Activated CD4-positive, alpha-beta T cell treated with anti-CD3 and anti-CD28 coated beads, Interleukin-2, amount 10 ng/mL, durations not matched to agents 7 days and 5 days (primary cell): ENCODE measurements at places on chromosomes 1 and 21. TPM values are rescaled to one million over a fixed set of nuclear protein-coding genes. Genes with fewer than 3 reads are reported as not detected.

DNA sequence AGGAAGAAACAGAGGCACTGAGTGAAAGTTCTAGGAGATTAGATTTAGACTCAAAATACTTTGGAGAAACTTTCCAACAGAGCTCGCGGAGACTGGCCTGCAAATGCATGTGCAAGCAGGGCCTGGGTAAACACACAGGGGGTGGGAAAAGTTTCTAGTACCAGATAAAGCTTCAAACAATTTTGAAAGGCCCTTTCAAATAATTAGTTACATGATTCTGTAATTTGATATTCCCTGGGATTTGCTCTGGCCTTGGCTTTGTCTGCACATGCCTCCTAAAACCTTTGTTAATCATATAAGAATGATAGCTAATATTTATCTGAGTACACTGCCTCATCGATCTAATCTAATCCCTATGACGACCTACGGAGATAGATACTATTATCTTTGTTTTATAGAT lies 31.3 kb downstream of the VTCN1 start:
- no peak overlapping the region for H3K27ac ChIP-seq
- H3K4me1 ChIP-seq, result no peaks in the 10 kb centered on the region
- no peaks in the 10 kb centered on the region for H3K36me3 ChIP-seq
- no peak for DNase-seq

GRCh38 chr1:222124602-222125001 lies 382.7 kb upstream of the DUSP10 start:
- H3K27ac ChIP-seq, result no peak overlapping the region
- no peak overlapping the region for H3K4me3 ChIP-seq
- no peaks in the 10 kb centered on the region for H3K4me1 ChIP-seq
- DNase-seq, result no peak
- no peaks in the 10 kb centered on the region for H3K36me3 ChIP-seq

DNA sequence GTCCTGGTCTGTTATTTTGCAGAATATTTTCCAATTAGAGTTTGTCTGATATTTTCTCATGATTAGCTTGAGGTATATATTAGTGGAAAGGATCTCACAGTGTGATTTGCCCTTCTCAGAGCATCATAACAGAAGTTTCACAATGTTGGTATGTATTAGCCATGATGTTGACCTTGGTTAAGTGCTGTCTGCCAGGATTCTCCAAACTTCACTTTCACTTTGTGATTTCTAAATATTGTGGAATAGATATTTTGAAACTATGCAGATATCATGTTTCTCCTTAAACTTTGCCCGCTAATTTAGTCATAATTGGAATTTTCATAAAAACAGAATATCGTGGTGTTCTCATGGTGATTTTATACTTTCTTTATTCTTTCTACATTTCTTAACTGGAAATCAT lies 98.0 kb upstream of the DEPDC1 start:
- no peak overlapping the region for H3K4me3 ChIP-seq
- H3K27me3 ChIP-seq, result no peaks in the 10 kb centered on the region
- no peak overlapping the region for H3K27ac ChIP-seq
- H3K4me1 ChIP-seq, result no peaks in the 10 kb centered on the region
- DNase-seq, result no peak
- H3K36me3 ChIP-seq, result no peaks in the 10 kb centered on the region

GRCh38 chr1:64502931-64503330 lies 33.0 kb downstream of the CACHD1 start:
- H3K4me3 ChIP-seq, result no peak overlapping the region
- H3K27me3 ChIP-seq, result peaks cover 18% of the 10 kb centered on the region
- H3K36me3 ChIP-seq, result no peaks in the 10 kb centered on the region
- H3K4me1 ChIP-seq, result peaks cover 18% of the 10 kb centered on the region
- H3K27ac ChIP-seq, result no peak overlapping the region

- no peak for DNase-seq
- H3K4me3 ChIP-seq, result no peak overlapping the region
- H3K27me3 ChIP-seq, result no peaks in the 10 kb centered on the region
- no peak overlapping the region for H3K27ac ChIP-seq
These were observed 67.6 kb downstream of the ADSS2 start for GRCh38 chr1:244384066-244384465.

GRCh38 chr1:159429074-159429861 lies 2.7 kb upstream of the OR10J4 start:
- no peaks in the 10 kb centered on the region for H3K4me1 ChIP-seq
- no peaks in the 10 kb centered on the region for H3K36me3 ChIP-seq
- DNase-seq, result no peak
- no peaks in the 10 kb centered on the region for H3K27me3 ChIP-seq

GRCh38 chr1:200880212-200880611 lies 7.4 kb downstream of the GPR25 start:
- no peak overlapping the region for H3K4me3 ChIP-seq
- peaks cover 16% of the 10 kb centered on the region for H3K4me1 ChIP-seq
- DNase-seq, result no peak
- no peak overlapping the region for H3K27ac ChIP-seq
- H3K36me3 ChIP-seq, result no peaks in the 10 kb centered on the region
- H3K27me3 ChIP-seq, result peaks cover 52% of the 10 kb centered on the region

GRCh38 chr1:6711174-6711573 lies 9.6 kb upstream of the DNAJC11 start:
- no peak overlapping the region for H3K4me3 ChIP-seq
- H3K4me1 ChIP-seq, result no peaks in the 10 kb centered on the region
- DNase-seq, result no peak

DNA sequence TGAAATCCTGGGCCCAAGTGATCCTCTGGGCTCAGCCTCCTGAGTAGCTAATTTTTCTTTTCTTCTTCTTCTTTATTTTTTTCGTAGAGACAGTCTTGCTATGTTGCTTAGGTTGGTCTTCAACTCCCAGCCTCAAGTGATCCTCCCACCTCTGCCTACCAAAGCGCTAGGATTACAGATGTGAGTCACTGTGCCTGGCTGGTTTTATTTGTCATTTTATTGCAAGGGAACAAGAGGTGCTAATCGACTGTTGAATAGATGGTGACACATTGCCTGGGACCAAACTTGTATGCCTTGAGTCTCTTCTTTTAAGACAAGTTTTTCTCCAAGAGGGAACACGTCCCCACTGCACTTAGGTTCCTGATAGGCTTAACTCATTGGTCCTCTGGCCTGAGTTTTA lies 20.0 kb upstream of the KLHDC8A start:
- H3K27me3 ChIP-seq, result peaks cover 45% of the 10 kb centered on the region
- H3K27ac ChIP-seq, result no peak overlapping the region
- peaks cover 11% of the 10 kb centered on the region for H3K4me1 ChIP-seq
- H3K36me3 ChIP-seq, result no peaks in the 10 kb centered on the region
- DNase-seq, result no peak

DNA sequence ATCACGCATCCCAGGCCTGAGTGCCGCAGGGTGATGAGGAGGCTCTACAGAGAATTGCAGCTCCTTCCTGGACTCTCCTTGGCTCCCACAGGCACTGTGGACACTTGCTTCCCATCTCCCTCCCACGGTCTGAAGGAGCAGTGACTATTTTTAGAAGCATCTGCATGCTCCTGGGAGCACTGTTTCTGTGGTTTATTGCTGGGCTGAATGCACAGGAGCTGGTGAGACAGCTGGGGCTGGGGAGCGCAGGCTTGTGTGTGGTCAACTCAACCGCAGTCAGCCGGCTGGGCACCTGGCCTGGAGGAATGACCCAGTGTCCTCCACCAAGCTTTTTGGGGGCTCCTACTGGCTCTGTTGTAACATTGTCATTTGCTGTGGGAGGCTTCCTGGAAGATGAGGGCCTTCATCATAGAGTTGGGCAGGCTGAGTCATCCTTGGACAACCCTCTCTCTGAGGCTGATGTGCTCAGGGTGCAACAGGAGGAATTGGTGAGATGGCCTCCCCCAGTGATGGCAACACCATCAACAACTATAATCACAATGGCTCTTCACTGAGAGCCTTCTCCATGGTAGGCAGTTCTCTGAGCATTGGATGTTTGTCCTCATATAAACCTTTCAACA lies 1.7 kb downstream of the NFASC start:
- DNase-seq, result no peak
- no peak overlapping the region for H3K4me3 ChIP-seq
- H3K36me3 ChIP-seq, result no peaks in the 10 kb centered on the region
- H3K4me1 ChIP-seq, result no peaks in the 10 kb centered on the region
- H3K27me3 ChIP-seq, result peaks cover 3% of the 10 kb centered on the region

DNA sequence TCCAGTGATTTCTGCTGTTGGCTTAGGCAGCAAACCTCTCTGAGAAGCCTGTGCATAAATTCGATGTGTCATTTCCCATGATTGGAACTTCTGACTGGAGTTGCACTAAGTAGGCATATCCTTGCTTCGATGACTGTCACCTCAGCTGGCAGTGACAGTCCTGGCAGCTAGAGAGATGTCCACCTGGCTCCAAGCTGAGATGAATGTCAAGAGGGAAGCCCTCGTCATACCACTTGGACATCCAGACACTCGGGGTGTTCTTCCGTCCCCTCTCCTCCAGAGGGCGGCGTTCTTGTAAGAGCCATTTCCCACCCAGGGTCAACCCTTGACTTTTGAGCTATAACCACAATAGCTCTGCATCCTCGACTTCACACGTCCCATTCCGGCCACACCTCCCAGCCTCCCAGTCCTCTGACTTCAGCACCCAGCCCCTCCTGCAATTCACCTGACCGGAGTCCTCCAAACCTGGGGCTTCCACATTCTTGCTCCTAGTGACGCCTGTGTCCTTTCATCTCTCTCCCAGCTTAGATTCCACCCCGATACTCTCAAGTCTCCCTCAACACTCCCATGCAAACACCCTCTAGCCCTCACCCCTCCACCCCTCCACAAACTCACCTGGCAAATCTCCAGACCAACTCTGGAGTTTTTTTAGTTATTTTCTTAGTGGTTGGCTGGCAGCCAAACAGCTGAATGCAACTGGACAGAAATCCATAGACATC lies 17.3 kb downstream of the CA6 start:
- peaks cover 84% of the 10 kb centered on the region for H3K36me3 ChIP-seq
- peaks cover 78% of the 10 kb centered on the region for H3K4me1 ChIP-seq
- peak; percentile 31 for DNase-seq

- H3K4me1 ChIP-seq, result no peaks in the 10 kb centered on the region
- DNase-seq, result no peak
- H3K27me3 ChIP-seq, result no peaks in the 10 kb centered on the region
- no peak overlapping the region for H3K27ac ChIP-seq
These were observed 321.7 kb upstream of the USP25 start for GRCh38 chr21:15408089-15408488.

GRCh38 chr1:154716614-154717527 lies 108.9 kb upstream of the ADAR start:
- H3K27me3 ChIP-seq, result peaks cover under 1% of the 10 kb centered on the region
- H3K4me3 ChIP-seq, result no peak overlapping the region
- H3K4me1 ChIP-seq, result peaks cover 27% of the 10 kb centered on the region

DNA sequence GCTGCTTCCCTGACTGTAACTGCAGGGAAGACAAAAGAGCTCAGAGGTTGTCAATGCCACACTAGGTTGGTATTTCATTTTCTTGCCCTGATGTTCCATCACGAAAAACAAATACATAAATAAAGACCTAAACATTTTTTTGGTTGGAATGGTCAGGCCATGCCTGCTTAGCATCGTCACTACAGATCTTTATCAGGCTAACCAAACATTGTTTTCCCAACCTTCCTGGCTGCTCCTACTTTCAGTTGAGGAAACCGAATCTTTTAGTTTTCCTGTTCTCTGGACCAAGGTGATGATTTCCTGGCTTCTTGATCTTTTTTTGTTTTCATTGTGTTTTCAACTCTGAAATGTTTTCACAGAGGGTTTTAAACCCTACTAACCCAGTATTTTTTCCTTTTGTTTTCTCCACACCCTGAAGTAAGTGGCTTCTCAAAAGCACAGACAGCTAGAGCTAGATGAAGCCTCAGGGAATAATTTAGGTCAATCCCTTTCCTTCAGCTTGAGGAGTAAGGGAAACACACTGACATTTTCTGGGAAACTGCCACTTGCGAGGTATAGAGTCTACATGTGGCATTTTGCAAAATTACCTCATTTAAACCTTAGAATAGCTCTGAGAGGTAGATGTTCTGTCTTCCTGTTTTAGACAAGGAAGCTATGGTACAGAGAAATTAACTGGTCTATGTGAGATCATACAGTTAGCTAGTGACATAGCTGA lies 67.2 kb upstream of the CNN3 start:
- H3K36me3 ChIP-seq, result no peaks in the 10 kb centered on the region
- no peaks in the 10 kb centered on the region for H3K4me1 ChIP-seq
- no peak overlapping the region for H3K27ac ChIP-seq
- H3K27me3 ChIP-seq, result no peaks in the 10 kb centered on the region
- no peak overlapping the region for H3K4me3 ChIP-seq

Gene S100A7
- not detected for total RNA-seq

Gene WNT9A
- total RNA-seq, result 0.32 TPM

Gene TEDDM1
- total RNA-seq, result not detected

Gene PGLYRP4
- not detected for total RNA-seq
